ENCODE measurements at places on chromosomes 5 and 9. TPM values are rescaled to one million over a fixed set of nuclear protein-coding genes. Genes with fewer than 3 reads are reported as not detected.

Gene DNAH5
- total RNA-seq, result 1.4 TPM

Gene CNOT6
- total RNA-seq, result 7.7 TPM

Gene SLC4A9
- total RNA-seq, result not detected

Gene ZNG1A
- 45.3 TPM for total RNA-seq

Gene MED7
- 8.0 TPM for total RNA-seq

DNA sequence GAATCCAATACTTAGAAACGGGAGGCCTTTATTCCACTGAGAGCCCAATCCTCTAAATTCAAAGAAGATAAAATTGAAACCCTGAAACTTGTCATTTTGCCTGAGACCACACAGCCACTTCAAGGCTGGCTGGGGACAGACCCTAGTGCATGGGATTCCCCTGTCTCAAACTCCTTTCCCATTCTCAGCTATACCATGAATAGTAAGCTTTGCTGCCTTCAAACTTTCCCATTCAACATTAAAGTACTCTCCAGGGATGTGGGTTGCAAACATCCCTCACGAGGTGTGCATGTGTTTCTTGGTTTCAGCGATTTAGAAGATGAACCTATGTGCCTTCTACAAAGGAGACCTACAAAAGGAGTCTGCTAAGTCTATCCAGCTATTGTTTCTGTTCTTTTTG is 64.6 kb downstream of the GABRB2 start:
- H3K27me3 ChIP-seq, result no peaks in the 10 kb centered on the region
- DNase-seq, result no peak
- no peaks in the 10 kb centered on the region for H3K4me1 ChIP-seq
- H3K4me3 ChIP-seq, result no peak overlapping the region

- H3K36me3 ChIP-seq, result no peaks in the 10 kb centered on the region
- H3K27me3 ChIP-seq, result peaks cover 41% of the 10 kb centered on the region
- H3K4me1 ChIP-seq, result no peaks in the 10 kb centered on the region
- H3K27ac ChIP-seq, result no peak overlapping the region
- peak; percentile 31 for DNase-seq
These were observed 36.0 kb upstream of the BARHL1 start for GRCh38 chr9:132546148-132547051.

GRCh38 chr9:113622600-113623400 is 159.3 kb downstream of the RGS3 start:
- peak; percentile 92 for DNase-seq
- H3K36me3 ChIP-seq, result no peaks in the 10 kb centered on the region
- no peaks in the 10 kb centered on the region for H3K27me3 ChIP-seq
- H3K27ac ChIP-seq, result peak overlapping the region; percentile 96
- H3K4me3 ChIP-seq, result peak overlapping the region; percentile 0

DNA sequence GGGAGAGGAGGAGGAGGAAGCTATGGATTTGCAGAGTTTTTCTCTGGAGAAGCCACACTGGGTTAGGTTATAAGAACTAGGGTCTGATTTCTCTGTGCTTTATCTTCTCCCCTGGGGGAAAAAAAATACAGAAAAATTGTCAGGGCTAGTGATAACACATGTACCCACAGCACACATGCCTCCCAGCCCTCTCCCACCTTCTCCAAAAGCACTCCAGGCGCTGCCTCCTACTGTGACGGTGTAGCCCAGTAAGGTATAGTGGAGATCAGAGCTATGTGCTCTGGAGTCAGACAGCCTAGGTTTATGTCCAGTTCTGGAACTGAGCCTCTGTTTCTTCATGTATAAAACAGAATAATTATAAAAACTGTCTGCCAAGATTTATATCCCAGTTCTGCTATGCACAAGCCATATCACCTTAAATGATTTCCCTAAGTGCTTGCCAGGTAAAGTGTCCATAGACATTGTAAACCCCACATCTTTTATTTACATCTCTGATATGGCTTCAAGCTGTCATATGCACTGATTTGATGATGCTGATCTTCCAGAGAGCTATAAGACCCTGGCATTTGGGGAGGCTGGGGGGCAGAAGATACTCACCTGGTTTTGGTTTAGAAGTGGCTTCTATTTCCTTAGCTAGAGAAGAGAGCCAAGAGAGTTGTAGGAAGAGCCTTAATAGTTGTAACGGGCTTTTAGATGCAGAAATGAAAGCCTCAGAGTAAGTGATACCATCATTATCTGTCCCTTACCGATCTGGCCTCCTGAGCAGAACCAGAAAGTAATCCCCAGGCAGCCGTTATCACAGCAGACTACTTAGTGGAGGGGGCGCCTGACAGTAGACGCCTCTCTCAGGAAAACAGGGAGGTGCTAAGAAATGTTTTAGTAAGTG is 7.6 kb downstream of the SLC1A3 start:
- no peaks in the 10 kb centered on the region for H3K27me3 ChIP-seq
- DNase-seq, result no peak

Data from GM23248 (cell line).